LHCN-M2 (cell line): ENCODE measurements at places on chromosomes 7 and 10.

DNA sequence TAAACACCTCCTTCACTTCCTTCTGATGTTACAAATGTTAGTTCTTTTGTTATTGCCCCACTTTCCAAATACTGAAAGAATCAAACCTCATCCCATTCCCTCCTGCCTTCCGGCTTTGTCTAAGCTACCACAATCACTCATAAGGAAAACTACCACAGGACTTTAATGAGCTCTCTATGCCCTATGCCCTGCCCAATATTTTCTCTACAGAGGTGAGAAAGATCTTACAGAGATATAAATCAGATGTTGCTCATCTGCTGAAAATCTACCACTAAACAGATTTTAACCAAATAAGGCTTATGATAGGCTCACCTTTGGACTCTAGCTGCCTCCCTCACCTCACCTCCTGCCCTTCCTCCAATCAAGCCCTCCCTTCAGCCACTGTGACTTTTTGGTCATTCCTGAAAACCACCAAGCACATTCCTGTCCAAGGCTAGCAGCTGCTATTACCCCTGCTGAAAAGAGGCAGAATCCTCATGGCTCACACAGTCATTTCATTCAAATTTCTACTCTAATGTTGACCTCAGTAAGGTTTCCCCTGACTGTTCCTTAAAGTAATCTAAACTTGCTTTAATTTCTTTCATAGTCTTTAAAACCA is 7.7 kb downstream of the ZNF33B start:
- DNase-seq = peak; percentile 23

GRCh38 chr10:88954458-88955083 is 2.0 kb upstream of the ACTA2 start:
- no peak for DNase-seq

GRCh38 chr10:106609470-106610266 is 554.8 kb downstream of the SORCS1 start:
- no peak for DNase-seq

- DNase-seq = peak; percentile 31
Measured at GRCh38 chr7:41911792-41912191, 208.9 kb upstream of the INHBA start.

DNA sequence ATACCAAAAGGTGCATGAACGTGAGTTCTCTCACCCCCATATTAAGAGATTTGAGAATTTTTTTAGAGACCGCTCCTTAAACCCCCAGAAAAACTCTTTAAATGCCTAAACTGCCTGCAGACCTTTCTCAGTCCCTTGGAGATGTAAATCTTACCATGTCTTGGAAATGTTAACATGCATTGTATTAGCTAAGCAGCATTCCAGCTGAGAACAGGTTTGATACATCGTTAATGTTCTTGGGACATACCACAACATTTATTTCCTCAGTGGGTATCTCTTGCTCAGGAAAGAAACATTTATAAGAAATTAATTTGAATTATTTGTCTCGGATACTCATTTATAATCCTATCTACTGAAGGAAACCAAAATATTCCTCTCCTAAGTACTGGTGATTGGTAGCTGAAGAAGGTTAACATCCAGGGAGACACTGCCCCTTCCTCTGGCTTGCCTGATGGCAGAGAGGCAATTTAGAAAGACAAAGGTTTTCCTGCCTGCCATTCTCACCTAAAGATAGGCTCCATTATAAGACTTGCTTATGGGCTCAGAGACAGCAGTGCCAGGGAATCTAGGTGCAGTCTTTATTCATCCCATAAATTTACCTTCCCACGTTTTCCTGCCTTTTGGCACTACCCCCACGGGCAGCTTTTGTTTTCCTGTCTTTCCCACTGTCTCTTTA is 141.2 kb downstream of the COBL start:
- DNase-seq = no peak

GRCh38 chr7:28889290-28889689 is 68.8 kb downstream of the TRIL start:
- no peak for DNase-seq

DNA sequence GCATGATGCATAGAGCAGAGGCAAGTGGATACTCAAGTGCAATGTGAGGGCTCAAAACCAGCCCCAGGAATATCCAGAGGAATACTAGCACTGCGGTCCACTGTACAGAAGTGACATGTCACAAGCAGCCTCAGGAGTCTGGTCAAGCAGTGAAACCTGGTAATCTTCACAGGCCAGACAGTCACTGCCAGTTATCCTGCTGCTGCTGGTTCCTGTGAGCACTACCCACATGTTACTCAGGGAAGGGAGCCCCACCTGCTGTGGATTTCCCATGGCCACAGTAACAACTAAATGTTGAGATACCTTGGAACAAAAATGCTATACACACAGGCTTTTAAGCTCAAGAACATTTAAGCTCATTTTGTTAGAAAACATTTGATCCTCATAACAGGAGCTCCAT is 103.0 kb downstream of the RNF133 start:
- DNase-seq = no peak

DNA sequence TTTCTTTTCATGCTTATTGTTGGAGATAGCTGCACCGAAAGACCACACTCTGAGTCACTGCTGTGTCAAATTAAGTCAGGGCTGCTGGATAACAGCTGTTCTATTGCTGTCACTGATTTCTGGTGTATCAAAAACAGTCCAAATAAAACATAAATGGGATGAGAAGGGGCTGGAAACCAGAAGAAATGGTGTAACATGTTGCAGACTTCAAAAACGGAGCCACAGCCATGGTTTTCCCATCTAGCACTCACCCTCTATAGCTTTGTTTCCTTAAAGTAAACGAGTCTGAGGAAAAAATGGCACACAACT is 103.3 kb upstream of the DIP2C start:
- DNase-seq = peak; percentile 90

GRCh38 chr7:159136013-159136412 is 8.7 kb downstream of the VIPR2 start:
- DNase-seq = no peak

DNA sequence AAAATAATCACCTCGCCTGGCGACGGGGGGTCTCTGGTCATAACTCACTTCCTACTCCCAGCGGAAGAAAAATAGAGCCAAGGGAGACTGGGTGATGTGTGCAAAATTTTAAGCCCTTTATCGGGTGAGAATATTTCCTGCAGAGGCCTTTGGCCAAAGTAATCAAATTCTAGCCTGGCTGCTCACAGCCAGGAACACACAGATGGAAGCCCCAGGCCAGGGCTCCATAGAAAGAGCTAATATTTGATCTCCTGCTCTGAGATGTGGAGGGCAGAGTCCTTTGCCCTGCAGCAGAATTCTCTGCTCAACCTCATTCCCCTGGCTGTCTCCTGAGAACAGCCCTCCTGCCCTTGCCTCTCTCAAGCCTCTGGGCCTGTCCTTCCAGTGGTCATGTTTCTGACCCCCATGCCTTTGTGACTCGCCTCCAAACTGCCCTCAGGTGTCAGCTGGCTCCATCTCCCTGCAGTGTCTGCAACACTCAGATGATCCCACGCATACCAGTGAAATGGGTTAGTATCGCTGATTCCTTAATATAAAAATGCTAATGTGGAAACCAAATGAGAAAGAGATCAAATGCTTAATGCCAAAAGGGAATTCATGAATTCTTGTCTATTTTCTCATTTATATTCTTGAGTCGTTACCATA is 34.5 kb downstream of the FRMD4A start:
- no peak for DNase-seq

DNA sequence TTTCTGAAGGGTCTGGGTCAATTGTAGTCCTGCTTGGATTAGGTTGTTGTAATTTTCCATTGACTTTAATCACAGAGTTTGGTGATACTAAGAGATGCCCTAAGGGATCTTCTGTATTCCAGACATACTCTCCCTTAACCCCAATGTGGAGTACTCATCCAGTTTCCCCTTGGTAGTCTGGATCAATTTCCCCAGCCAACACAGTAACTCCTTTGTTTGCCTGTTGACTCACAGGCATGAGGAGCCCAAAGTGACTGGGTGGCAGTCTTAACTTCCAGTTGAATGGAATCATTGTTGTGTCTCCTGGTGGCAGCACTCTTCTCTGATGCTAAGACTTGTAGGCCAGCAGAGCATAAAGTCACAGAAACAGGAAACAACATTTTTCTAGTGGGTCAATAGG is 41.5 kb upstream of the PIK3CG start:
- peak; percentile 4 for DNase-seq

- no peak for DNase-seq
Measured at GRCh38 chr10:126593968-126594701, 76.4 kb downstream of the C10orf90 start.

DNA sequence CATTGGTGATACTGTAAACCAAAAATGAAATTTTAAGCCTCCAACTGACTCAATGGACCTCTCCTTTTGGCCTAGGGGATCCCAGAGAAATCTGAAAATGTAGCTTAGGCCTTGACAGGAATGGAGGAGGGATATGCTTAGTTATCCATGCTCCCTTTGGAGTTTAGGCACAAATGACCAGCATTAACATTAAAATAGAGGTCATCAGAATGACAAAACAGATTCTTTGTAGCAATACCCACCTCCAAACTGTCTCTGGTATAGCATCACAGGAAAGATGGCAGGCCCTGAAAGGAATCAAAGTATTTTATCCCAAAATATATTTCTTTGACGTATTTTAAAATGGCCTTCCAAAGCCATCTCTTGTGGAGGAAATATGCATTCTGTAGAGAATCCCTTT is 39.1 kb upstream of the LRRN3 start:
- no peak for DNase-seq

DNA sequence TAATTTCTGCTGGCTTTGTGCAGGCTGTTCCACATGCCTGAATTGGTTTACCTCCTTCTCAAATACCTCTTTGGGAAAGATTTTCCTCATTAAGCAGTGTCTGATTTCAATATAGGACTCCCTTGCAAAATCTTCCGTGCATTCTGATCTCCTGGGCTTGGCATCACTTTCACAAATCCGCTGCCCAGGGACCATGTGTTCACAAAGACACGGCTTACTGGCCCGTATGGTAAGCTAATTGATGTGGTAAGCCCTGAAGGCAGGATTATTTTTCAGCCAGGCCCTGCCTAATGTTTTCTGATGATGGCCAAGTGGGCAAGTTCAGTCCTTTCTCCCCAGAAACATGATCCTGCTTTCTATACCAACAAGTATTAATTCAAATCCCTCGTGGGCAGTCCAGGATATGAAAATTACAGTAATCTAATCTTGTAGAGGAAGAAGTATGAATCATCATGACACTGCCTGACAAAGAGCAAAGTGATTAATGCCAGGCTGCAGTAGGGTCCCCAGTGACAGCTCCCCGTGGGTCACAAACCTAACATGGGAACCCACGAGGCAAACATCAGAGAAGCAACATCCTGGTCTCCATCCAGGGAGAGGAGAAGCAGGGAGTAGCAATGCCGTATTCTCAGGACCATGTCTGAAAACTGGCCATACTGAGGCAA is 11.6 kb upstream of the SVIL start:
- peak; percentile 87 for DNase-seq

DNA sequence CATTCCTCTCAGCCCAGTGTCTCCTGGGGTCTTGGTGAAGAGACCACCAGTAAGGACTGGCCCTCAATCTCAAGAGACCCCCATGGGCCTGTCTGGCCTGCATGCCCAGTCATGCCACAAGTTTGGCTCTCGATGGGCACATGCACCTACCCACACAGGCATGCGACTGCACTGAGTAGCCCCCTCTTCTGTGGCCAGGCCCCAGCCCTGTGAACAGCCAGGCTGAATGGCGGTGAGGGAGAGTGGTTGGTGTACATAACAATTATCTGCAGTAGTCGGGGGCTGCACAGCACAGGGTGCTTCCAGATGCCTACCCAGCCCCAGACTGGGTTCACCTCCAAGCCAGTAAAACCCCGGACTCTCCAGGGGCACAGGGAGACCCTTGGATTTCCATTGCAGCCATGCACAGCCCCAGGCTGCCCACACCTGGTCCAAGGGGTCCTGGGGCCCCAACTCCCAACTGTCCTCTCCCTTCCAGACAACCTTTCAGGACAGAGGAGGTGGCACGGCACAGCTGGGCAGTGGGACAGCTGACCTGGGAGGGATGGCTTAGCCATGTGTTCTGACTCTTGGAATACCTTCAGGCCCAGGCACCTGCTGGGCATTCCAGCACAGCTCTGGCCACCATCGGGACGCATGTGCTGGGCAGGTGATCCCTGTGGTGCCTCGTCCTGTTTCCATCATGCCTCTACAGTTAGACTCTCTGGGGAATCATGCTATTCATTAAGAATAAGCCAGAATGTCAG is 21.0 kb upstream of the CSGALNACT2 start:
- DNase-seq = no peak

DNA sequence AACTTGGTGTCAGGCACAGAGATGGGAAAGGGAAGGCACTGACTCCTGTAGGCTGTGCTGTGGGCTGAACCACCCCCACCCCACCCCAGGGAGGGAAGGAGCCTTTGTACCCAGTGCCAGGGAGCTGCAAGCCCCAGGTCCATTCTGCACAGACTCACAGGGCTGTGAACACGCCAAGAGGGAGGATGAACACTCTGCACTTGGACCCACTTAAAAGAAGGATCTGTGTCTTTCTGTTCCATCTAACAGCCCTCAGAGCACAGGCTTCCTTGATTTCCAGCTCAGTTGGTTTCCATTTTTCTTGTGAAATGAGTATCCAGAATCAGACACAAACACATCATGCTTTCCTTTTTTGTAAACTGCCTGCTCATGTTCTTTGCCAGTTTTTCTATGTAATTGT is 84.9 kb downstream of the GRB10 start:
- no peak for DNase-seq

- DNase-seq = no peak
Measured at GRCh38 chr10:32205670-32206069, 141.3 kb downstream of the EPC1 start.

DNA sequence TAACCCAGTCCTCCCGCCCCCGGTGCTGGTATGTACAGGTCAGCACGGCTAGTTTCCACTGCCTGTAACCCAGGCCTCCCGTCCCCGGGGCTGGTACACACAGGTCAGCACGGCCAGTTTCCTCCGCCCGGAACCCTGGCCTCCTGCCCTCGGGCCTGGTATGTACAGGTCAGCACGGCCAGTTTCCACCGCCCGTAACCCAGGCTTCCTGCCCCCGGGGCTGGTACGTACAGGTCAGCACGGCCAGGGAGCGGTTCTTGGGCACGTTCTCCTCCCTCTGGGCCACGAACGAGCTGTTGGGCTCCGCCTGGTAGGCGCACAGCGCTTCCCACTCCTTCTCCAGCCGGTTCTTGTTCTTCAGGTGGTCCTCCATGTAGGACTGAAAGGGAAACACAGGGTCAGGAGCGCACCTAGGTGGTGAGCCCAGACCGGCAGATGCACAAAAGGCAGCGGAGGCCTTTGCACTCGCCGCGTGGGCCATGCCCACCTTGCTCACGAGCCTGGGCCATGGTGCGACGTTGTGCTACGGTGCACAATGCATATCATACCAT is 284.4 kb downstream of the DNAJB6 start:
- no peak for DNase-seq
